ENCODE measurements at places on chromosomes 2 and 18. TPM values are rescaled to one million over a fixed set of nuclear protein-coding genes. Genes with fewer than 3 reads are reported as not detected.

Gene ACKR3
- total RNA-seq = 44.6 TPM

Gene MEX3C
- total RNA-seq = 57.2 TPM

Gene TRIM43B
- total RNA-seq = not detected

Gene ALK
- total RNA-seq = 7.7 TPM

Gene OTOS
- not detected for total RNA-seq

GRCh38 chr2:3728104-3729054, 25.0 kb downstream of the DCDC2C start:
- peak overlapping the region; percentile 67 for H3K27ac ChIP-seq
- H3K27me3 ChIP-seq = peaks cover 39% of the 10 kb centered on the region
- DNase-seq = no peak
- H3K4me1 ChIP-seq = peaks cover 10% of the 10 kb centered on the region
- H3K36me3 ChIP-seq = no peaks in the 10 kb centered on the region

- peak overlapping the region; percentile 87 for H3K27ac ChIP-seq
- H3K27me3 ChIP-seq = no peaks in the 10 kb centered on the region
- no peaks in the 10 kb centered on the region for H3K36me3 ChIP-seq
Observed at GRCh38 chr2:119389615-119390306, 23.0 kb downstream of the DBI start.

GRCh38 chr2:85327160-85327821, 498 bp downstream of the TGOLN2 start:
- H3K36me3 ChIP-seq = peaks cover 17% of the 10 kb centered on the region
- peak overlapping the region; percentile 95 for H3K27ac ChIP-seq
- no peak for DNase-seq
- H3K4me1 ChIP-seq = peaks cover 33% of the 10 kb centered on the region
- peak overlapping the region; percentile 97 for H3K4me3 ChIP-seq

DNA sequence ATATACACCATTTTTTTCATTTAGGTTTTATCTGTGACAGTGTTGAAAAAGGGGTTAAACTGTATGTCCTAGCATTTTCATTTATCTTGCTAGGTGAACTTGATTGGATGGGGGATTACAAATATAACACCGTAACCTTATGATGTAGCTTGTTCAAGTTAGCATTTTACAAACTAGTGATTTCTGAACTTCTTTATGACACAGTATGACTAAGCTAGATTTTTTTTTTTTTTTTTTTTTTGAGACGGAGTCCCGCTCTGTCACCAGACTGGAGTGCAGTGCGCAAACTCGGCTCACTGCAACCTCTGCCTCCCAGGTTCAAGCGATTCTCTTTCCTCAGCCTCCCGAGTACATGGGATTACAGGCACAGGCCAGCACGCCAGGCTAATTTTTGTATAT, 47.1 kb downstream of the KCMF1 start:
- H3K4me1 ChIP-seq = peaks cover 35% of the 10 kb centered on the region
- peak overlapping the region; percentile 86 for H3K27ac ChIP-seq
- H3K4me3 ChIP-seq = peak overlapping the region; percentile 42
- peaks cover 8% of the 10 kb centered on the region for H3K36me3 ChIP-seq

GRCh38 chr18:64203295-64203694, 54.4 kb upstream of the LINC00305 start:
- H3K27ac ChIP-seq = no peak overlapping the region
- no peak overlapping the region for H3K4me3 ChIP-seq
- no peaks in the 10 kb centered on the region for H3K36me3 ChIP-seq
- H3K27me3 ChIP-seq = no peaks in the 10 kb centered on the region
- peaks cover 27% of the 10 kb centered on the region for H3K4me1 ChIP-seq

DNA sequence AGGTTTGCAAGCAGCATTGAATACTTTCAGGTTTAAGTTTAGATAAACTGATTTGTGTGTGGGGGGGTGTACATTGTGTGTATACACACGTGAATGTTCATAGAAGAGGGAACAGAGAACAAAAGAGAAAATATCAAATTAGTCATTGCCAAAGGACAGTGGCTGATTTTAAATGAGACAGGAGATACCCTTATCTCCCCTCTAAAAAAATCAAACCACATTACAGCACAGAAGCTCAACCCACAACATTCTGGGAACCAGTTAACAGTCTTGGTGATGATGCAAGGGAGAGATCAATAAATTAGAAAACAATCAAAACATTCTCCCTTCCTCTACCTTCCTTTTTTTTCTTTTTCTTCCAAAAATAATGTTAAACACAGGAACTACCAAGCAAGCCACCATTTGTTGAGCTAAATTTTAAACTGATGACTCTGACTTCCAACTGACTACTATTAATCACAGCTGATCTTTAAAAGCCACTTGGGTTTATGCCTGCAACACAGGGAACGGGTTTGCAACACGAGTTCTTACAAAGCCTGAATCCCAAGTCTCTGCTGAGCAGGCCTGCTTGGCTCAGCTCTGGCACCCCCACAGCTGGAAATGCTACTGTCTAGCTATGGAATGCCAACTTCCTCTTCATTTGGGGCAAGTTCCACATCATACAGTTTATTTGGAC, 119.2 kb upstream of the ACVR1C start:
- peak overlapping the region; percentile 48 for H3K4me3 ChIP-seq
- no peak overlapping the region for H3K27ac ChIP-seq
- H3K27me3 ChIP-seq = no peaks in the 10 kb centered on the region
- H3K4me1 ChIP-seq = peaks cover 16% of the 10 kb centered on the region
- H3K36me3 ChIP-seq = peaks cover 25% of the 10 kb centered on the region

GRCh38 chr2:67289271-67289670, 107.9 kb upstream of the ETAA1 start:
- H3K4me1 ChIP-seq = peaks cover 5% of the 10 kb centered on the region
- DNase-seq = no peak
- H3K4me3 ChIP-seq = no peak overlapping the region
- H3K36me3 ChIP-seq = no peaks in the 10 kb centered on the region
- peak overlapping the region; percentile 91 for H3K27ac ChIP-seq
- H3K27me3 ChIP-seq = no peaks in the 10 kb centered on the region

DNA sequence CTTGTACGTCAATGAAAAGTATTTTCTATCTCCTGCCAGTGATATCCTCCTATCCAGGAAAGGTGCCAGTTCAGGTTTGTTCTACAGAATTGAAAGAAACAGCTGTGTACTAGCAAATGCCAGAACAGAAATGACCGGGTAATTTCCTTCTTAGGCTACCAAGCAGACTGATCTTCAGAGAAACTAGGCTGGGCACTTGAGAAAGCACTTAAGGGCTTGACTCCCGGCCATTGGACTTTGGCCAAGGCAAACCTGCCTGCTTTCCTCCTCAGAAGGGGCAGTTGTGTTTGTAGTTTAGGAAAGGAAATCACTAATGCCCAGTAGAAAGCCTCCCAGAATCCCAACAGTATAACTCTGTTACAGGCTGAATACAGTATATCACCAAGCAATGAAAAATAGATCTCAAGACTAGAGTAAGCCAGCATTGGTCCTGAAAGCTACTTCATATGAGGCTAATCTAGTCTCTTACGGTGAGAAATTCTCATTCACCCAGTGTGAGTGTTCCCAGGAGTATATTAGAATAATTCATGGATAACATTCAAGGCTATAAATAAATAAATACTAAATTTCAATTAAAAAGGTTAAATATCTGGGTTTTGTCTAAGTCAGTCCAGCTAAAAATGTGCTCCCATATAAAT, 43.0 kb upstream of the COL5A2 start:
- no peak overlapping the region for H3K4me3 ChIP-seq
- DNase-seq = no peak
- H3K27ac ChIP-seq = no peak overlapping the region
- no peaks in the 10 kb centered on the region for H3K36me3 ChIP-seq
- no peaks in the 10 kb centered on the region for H3K27me3 ChIP-seq

DNA sequence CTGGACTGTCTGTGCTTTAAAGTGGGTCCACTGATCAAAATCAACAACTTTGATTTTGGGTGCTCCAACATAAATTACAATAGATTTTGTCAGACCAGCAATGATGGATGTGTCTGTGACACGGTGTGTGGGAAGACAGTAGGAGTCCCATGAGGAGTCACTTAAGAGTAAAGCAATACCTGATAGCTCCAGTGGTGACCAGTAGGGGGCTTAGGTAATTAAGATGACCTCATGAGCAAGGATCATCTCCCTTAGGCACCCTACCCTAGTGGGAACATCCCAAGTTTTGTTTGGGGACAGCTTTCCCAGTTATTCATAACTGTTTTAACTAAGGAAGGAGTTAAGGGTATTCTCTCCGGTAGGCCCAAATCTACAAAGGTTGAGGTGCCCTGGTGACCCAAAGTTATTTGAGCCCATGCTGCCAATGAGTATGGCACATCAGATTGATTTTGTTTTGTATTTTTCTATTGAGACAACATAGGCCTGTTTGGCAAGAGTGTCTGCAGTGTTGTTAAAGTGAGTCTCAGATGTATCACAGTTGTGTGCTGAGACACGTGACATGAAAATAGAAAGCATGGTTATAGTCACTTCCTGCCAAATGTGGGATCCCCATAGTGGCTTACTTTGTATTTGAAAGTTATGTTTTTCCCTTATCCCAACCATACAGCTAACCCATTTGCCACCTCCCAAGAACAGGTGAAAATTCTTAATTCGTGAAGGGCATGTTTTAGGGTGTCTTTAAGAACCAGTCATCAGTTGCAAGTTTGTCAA, 1337.6 kb upstream of the SLC39A10 start:
- no peaks in the 10 kb centered on the region for H3K4me1 ChIP-seq
- no peak for DNase-seq
- H3K36me3 ChIP-seq = no peaks in the 10 kb centered on the region
